ENCODE measurements at places on chromosomes 16 and 17.
A peak's percentile ranks its signal among the peaks of the same experiment; 100 is the strongest.

- no peak for DNase-seq
Measured at GRCh38 chr17:45745601-45746494, 38.3 kb upstream of the CRHR1 start.

DNA sequence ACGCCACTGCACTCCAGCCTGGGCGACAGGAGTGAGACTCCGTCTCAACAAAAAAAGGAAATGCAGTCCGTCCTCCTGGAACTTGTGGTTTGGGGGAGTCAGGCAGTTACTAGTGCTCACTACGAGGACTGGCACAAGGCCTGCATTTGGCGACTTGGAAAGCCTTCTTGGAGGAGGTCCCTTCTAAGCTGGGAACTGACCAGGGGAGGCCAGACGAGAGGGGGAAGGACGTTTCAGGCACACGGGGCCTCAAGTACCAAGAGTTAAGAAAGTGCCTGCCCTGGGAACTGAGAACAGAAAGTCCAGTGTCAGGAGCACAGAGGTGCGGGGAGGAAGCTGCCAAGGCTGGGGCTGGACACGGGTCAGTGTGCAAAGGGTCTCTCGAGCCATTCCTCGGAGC, 89.9 kb downstream of the ABR start:
- no peak for DNase-seq

DNA sequence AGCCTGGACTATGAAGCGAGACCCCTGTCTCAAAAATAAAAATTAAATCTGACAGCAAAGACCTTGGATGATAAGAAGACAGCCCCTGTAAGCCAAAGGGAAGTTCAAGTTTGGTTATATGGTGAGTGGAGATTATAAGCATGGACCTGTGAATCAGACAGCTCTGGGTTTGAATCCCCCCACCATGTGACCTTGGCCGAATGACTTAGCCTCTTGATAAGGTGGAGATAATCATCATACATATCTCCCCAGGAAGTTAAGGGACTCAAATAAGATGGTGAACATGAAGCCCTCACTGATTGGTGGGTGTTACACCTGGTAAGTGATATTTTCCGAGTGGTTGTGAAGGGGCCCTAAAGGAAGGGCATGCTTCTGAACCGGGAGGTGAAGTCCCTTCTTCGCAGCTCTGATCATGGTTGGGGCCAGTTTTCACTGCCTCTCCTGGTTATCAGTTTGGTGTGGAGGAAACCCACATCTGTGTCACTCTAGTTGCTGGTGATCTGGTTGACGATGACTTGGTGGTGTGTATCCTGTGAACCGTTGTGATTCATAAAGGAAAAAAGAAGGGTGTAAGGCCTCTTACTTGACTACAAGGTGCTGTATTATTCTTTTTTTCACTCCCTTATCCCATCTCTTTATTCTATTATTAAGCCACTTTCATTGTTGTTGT, 61.7 kb upstream of the CLEC18A start:
- no peak for DNase-seq

- DNase-seq: no peak
Measured at GRCh38 chr16:51524070-51524469, 373.0 kb upstream of the SALL1 start.

DNA sequence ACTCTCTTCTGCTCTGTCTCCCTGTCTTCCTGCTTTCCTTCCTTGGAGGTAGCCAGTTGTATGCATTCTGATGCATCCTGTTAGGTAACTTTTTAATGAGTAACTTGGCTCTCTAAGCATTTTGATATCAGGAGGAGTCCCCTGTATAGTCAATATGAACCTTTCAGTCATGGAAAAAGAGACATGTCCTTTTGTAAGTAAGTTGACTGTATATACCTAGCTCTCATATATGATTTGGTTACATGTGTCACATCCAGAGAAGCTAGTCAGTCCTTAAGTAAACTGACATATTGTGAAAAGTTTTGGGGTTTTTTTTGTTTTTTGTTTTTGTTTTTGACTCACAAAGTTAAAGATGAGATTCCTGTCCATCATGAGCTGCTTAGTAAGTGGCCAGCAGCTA, 18.8 kb downstream of the UTP18 start:
- DNase-seq: no peak

DNA sequence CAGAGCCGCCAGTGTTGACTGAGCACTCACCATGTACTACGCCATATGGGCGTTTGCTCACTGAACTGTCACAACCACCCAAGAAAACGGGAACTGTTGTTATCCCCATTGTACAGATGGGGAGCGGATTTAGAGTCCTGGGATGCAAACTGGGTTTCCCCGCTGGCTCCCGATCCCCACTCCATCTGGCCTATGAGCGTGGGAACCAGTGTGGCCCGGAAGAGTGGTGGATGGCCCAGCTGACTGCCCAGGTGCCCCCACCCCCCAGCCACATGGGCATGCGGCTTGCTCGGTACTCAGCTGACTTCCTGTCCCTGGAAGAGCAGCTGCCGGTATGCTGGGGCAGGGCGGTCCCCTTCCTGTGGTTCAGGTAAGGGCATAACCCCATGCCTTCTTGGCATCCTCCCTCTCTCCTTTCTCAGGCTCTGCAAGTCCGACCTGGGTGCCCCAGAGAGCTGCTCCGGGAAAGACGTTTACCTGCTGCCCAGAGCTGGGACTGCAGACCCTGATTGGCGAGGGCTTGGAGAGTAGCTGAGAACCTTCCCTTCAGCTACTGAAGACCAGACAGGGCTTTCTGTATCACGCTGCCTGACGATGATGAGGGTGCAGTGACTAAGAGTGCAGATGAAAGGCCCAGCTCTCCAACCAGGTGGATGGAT, 16.2 kb downstream of the SOCS3 start:
- no peak for DNase-seq

GRCh38 chr17:59754552-59754951, 47.1 kb downstream of the VMP1 start:
- DNase-seq: peak; percentile 92

- DNase-seq: peak; percentile 4
Measured at GRCh38 chr17:19578545-19578944, 44.9 kb downstream of the SLC47A1 start.

DNA sequence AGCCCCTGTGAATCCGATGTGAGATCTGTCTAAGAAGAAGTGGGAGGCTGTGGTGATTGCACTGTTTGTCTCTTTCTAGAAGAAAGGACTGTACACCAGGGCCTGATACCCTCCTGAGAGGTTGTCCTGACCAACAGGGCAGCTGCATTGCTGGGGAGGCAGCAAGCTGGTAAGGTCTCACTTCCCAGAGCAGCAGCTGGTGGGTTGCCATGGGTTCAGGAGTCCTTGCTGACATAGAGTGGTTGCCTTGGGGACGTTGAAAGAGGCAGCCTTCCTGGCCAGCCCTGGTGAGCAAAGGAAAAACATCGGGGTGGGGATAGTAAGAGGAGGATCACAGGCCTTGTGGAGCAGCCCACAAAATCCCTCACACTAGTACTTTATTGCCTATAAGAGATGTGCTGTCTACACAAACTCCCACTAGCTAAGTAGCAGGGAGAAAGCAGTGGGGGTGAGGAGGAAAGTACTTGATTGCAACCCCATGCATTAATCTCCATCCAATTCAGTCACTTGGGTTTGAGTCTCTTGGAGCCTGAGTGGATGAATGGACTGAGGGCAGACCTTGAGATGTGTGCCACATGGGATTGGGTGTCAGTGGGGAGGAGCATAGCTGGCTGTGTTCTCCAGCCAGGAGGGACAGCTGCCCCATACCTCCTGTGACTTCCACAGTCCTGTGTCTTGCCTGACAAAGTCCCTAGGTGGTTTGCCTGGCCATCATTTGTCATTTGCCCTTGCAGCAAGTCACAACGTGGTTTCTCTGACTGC, 143.8 kb upstream of the RPL38 start:
- no peak for DNase-seq

GRCh38 chr17:36608794-36609497, 7.6 kb downstream of the MRM1 start:
- DNase-seq: peak; percentile 89
